Epithelial cell of umbilical artery (primary cell): ENCODE measurements at places on chromosomes 2 and 18. TPM values are rescaled to one million over a fixed set of nuclear protein-coding genes. Genes with fewer than 3 reads are reported as not detected.

Gene FBXO41
- total RNA-seq: 0.46 and 1.3 TPM in 2 replicates

Gene REG3G
- total RNA-seq: not detected in 2 replicates

Gene ERBB4
- total RNA-seq: under 0.01 TPM in 2 replicates

Gene GALNT5
- total RNA-seq: under 0.01 and 0.30 TPM in 2 replicates

Gene LHCGR
- not detected in 2 replicates for total RNA-seq

Gene CXCR1
- total RNA-seq: not detected in 2 replicates

Gene ANKMY1
- 4.0 and 4.9 TPM in 2 replicates for total RNA-seq

Gene RAX
- total RNA-seq: not detected in 2 replicates

Gene PGAP1
- total RNA-seq: 6.5 and 7.6 TPM in 2 replicates

Gene UGT1A10
- total RNA-seq: not detected in 2 replicates

Gene LRRFIP1
- 105 and 135 TPM in 2 replicates for total RNA-seq

Gene C2orf78
- not detected in 2 replicates for total RNA-seq

Gene NPHP1
- total RNA-seq: 5.8 and 9.9 TPM in 2 replicates

Gene BUB1
- total RNA-seq: 35.7 and 38.0 TPM in 2 replicates

Gene CYTIP
- not detected in 2 replicates for total RNA-seq

Gene HOXD8
- total RNA-seq: 6.2 and 7.8 TPM in 2 replicates

Gene CAPN14
- total RNA-seq: under 0.01 TPM in 2 replicates

Gene HAAO
- total RNA-seq: not detected in 2 replicates

Gene CDKL4
- total RNA-seq: 0.15 and 0.32 TPM in 2 replicates

Gene GCG
- total RNA-seq: not detected in 2 replicates

Gene PMAIP1
- 21.4 and 27.2 TPM in 2 replicates for total RNA-seq

Gene RAB6C
- not detected in 2 replicates for total RNA-seq

Gene UGT1A7
- not detected in 2 replicates for total RNA-seq

Gene ALPI
- not detected in 2 replicates for total RNA-seq

Gene NMUR1
- under 0.01 TPM in 1 of 2 replicates, not detected in the other for total RNA-seq

Gene RNF103
- total RNA-seq: 15.3 and 23.3 TPM in 2 replicates

Gene IL1R2
- 0.46 TPM in 1 of 2 replicates, not detected in the other for total RNA-seq

Gene EVX2
- not detected in 2 replicates for total RNA-seq

Gene MGAT5
- 54.9 and 124 TPM in 2 replicates for total RNA-seq

Gene TFPI
- total RNA-seq: 603 and 634 TPM in 2 replicates

Gene ANKRD23
- 0.65 and 2.6 TPM in 2 replicates for total RNA-seq
